Sigmoid colon (tissue), 7 donors: ENCODE measurements at places on chromosomes 6 and 20. TPM values are rescaled to one million over a fixed set of nuclear protein-coding genes. Genes with fewer than 3 reads are reported as not detected.

- H3K36me3 ChIP-seq = no peaks in the 10 kb centered on the region
- H3K27ac ChIP-seq = no peak overlapping the region
- H3K27me3 ChIP-seq = no peaks in the 10 kb centered on the region
- no peak for DNase-seq
- peaks cover 10% of the 10 kb centered on the region for H3K4me1 ChIP-seq
- no peak overlapping the region for H3K4me3 ChIP-seq
Observed at GRCh38 chr6:116387374-116387773, 16.6 kb downstream of the DSE start.

GRCh38 chr20:46642265-46642968 is 8.8 kb downstream of the SLC13A3 start:
- no peaks in the 10 kb centered on the region for H3K27me3 ChIP-seq
- no peak for DNase-seq
- peaks cover 5% of the 10 kb centered on the region for H3K4me1 ChIP-seq
- H3K36me3 ChIP-seq = no peaks in the 10 kb centered on the region

- peak; percentile 79 for DNase-seq
- no peaks in the 10 kb centered on the region for H3K27me3 ChIP-seq
- no peaks in the 10 kb centered on the region for H3K36me3 ChIP-seq
- no peaks in the 10 kb centered on the region for H3K4me1 ChIP-seq
- H3K27ac ChIP-seq = peak overlapping the region; percentile 62
- no peak overlapping the region for H3K4me3 ChIP-seq
Observed at GRCh38 chr6:110334423-110335180, 23.5 kb downstream of the METTL24 start.

GRCh38 chr6:117317261-117317660 is 51.9 kb downstream of the VGLL2 start:
- H3K36me3 ChIP-seq = no peaks in the 10 kb centered on the region
- no peaks in the 10 kb centered on the region for H3K4me1 ChIP-seq
- H3K27me3 ChIP-seq = no peaks in the 10 kb centered on the region
- no peak for DNase-seq
- H3K27ac ChIP-seq = no peak overlapping the region

DNA sequence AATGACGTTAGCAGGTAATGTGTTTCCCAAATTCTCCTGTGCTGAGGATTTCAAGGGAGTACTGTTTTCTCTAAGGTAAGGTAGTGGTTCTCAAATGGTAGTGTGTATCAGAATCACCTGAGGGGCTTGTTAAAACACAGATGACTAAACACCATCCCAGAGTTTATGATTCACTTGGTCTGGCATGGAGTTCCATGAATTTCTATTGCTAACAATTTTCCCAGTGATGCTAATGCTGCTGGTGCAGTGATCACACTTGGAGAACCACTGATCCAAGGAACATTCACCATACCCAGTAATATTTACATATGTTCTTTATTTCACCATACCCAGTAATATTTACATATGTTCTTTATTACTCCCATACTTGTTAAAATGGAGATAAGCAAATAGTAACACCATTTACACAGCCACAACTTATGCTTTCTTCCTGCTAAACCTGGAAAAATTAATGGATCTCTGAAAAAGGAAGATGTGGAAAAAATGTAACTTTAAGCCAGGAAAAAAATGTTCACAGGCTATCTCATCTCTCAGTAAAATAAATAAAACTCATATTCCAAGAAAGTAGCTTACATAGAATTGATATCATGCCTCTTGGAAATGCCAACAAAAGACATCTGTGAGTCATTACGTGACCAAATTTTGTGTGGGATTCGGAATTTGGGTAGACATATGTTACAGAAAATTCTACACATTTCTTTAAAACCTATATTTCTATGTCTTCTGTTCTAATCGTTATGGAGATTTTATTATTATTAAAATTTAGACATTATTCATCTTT is 129.5 kb downstream of the MMUT start:
- no peaks in the 10 kb centered on the region for H3K27me3 ChIP-seq
- H3K4me3 ChIP-seq = no peak overlapping the region
- H3K4me1 ChIP-seq = no peaks in the 10 kb centered on the region
- DNase-seq = no peak
- no peak overlapping the region for H3K27ac ChIP-seq
- no peaks in the 10 kb centered on the region for H3K36me3 ChIP-seq

DNA sequence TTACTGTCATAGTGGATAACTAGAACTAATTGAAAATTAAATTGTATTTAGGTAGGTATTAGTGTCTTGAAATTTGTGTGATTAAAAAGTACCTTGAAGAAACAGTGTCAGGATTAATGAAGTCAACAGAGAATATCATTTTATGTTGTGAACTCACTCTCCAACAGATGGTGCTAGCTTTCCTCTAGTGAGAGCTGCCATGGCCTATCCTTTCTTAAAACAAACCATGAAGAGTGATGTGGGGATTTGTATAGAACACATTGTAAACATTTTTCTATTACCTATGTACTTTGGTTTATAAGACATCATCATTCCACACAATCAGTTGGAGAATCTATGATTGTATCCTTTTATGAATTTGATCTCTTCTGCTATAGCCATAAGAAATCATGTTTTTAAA is 4.8 kb upstream of the SRSF12 start:
- H3K27ac ChIP-seq = peak overlapping the region; percentile 28
- no peaks in the 10 kb centered on the region for H3K4me1 ChIP-seq
- DNase-seq = no peak

- no peaks in the 10 kb centered on the region for H3K36me3 ChIP-seq
- H3K27ac ChIP-seq = peak overlapping the region; percentile 91
- DNase-seq = no peak
- H3K27me3 ChIP-seq = no peaks in the 10 kb centered on the region
- peaks cover 25% of the 10 kb centered on the region for H3K4me1 ChIP-seq
Observed at GRCh38 chr6:133953634-133954415, 801 bp downstream of the TBPL1 start.

GRCh38 chr6:35318196-35319171 is 20.9 kb downstream of the DEF6 start:
- peak; percentile 90 for DNase-seq
- H3K4me3 ChIP-seq = peak overlapping the region; percentile 50
- peak overlapping the region; percentile 72 for H3K27ac ChIP-seq
- no peaks in the 10 kb centered on the region for H3K27me3 ChIP-seq

DNA sequence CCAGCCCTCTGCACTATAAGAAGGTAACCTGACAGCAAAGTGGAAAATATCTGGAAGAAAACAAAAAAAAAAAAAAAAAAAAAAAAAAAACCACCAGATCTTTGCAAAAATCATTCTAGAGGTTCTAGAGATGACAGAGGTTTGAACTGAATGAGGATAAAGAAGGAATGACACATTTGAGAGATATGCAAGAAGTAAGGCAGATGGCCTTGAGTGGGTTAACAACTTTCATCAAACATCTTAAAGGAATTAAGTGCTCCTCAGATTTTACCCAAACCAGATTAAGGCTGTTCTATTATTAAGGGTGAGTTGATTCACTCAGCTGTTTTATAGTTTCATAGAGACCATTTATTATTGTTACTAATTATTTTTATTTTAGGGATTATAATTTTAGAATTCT is 62.0 kb downstream of the RSPO3 start:
- H3K4me1 ChIP-seq = no peaks in the 10 kb centered on the region
- H3K27me3 ChIP-seq = no peaks in the 10 kb centered on the region
- H3K36me3 ChIP-seq = no peaks in the 10 kb centered on the region
- no peak overlapping the region for H3K4me3 ChIP-seq

GRCh38 chr20:11902285-11902697 is 15.4 kb upstream of the BTBD3 start:
- no peaks in the 10 kb centered on the region for H3K27me3 ChIP-seq
- peaks cover 23% of the 10 kb centered on the region for H3K4me1 ChIP-seq
- H3K36me3 ChIP-seq = no peaks in the 10 kb centered on the region
- DNase-seq = no peak

- H3K4me3 ChIP-seq = no peak overlapping the region
- H3K27me3 ChIP-seq = peaks cover 4% of the 10 kb centered on the region
- no peaks in the 10 kb centered on the region for H3K4me1 ChIP-seq
- no peaks in the 10 kb centered on the region for H3K36me3 ChIP-seq
- H3K27ac ChIP-seq = no peak overlapping the region
Observed at GRCh38 chr6:159908979-159909378, 18.2 kb downstream of the MAS1 start.

GRCh38 chr6:54802775-54803634 is 43.6 kb upstream of the FAM83B start:
- no peaks in the 10 kb centered on the region for H3K27me3 ChIP-seq
- DNase-seq = no peak
- no peak overlapping the region for H3K4me3 ChIP-seq
- peaks cover 24% of the 10 kb centered on the region for H3K4me1 ChIP-seq
- no peaks in the 10 kb centered on the region for H3K36me3 ChIP-seq
- no peak overlapping the region for H3K27ac ChIP-seq

DNA sequence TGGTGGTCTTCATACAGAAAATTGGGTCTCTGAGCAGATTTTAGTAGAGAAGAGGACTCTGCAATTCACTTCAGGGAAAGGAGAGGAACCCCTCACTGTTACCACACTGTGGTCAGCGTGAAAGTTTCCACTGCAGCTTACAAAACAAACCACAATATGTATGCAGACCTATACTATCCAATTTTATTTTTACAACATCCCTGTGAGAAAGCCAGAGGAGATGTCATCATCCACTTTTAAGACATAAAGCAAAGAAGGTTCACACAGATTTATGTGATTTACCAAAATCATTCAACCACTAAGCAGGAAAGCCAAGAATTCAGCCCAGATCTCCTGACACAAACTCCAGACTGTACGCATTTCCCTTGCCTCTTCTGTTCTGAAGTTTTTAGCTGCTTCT is 442.4 kb downstream of the FRK start:
- DNase-seq = no peak
- no peaks in the 10 kb centered on the region for H3K27me3 ChIP-seq
- H3K27ac ChIP-seq = no peak overlapping the region
- H3K4me1 ChIP-seq = no peaks in the 10 kb centered on the region
- H3K4me3 ChIP-seq = no peak overlapping the region
- no peaks in the 10 kb centered on the region for H3K36me3 ChIP-seq

- no peak overlapping the region for H3K27ac ChIP-seq
- H3K4me1 ChIP-seq = no peaks in the 10 kb centered on the region
- no peak for DNase-seq
- no peaks in the 10 kb centered on the region for H3K27me3 ChIP-seq
- H3K36me3 ChIP-seq = no peaks in the 10 kb centered on the region
Observed at GRCh38 chr6:117739869-117740268, 64.6 kb downstream of the NUS1 start.

DNA sequence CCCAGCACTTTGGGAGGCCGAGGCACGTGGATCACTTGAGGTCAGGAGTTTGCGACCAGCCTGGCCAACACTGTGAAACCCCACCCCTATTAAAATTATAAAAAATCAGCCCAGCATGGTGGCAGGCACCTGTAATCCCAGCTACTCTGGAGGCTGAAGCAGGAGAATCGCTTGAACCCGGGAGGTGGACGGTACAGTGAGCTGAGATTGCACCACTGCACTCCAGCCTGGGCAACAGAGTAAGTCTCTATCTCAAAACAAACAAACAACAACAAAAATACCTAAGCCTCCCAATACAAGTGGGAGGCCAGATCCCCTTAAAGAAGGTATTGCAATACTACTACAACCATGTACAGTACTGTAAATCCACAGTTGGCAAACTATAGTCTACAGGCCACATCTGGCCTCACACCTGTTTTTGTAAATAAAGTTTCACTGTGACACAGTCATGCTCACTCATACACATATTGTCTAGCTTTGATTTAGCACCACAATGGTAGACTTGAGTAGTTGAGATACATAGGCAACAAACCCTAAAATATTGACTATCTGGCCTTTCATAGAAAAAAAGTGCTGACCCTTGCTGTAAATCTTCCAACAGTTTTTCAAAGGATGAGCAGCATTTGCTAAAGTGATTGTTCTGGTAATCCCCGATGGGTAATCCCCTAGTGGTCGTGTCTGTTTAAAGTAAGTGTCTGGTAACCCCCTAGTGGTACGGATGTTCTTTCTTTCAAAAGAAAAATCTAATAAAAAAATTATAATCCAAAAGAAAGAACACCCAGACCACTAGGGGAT is 202.0 kb downstream of the RNGTT start:
- H3K4me3 ChIP-seq = no peak overlapping the region
- no peaks in the 10 kb centered on the region for H3K27me3 ChIP-seq
- H3K36me3 ChIP-seq = no peaks in the 10 kb centered on the region
- DNase-seq = no peak
- no peak overlapping the region for H3K27ac ChIP-seq
- no peaks in the 10 kb centered on the region for H3K4me1 ChIP-seq

DNA sequence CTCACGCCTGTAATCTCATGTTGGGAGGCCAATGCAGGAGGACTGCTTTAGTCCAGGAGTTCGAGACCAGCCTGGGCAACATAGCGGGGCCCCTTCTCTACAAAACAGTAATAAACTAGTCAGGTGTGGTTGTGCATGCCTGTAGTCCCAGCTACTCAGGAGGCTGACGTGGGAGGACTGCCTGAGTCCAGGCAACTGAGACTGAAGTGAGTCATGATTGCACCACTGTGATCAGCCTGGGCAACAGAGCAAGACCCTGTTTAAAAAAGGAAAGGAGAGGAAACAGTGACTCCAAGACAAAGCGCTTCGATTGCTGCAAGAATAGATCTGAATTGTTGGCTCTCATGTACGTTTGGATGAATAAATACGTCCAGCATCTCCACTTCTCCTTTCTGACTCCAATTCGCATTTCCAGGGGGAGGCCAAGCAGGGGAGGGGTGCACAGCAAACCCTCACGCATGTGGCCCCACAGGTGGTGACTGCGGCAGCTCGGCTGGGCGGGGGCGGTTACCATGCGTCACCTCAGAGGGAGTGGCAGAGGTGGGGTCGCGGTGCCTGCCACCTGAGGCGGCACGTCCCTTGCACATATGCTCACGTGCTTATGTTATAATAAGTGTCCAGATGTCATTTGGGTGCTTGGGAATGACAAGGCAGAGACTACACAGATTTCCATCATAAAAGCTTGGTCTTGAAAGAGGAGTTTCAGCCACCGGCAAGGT is 95.1 kb upstream of the MPC1 start:
- DNase-seq = no peak
- H3K27me3 ChIP-seq = no peaks in the 10 kb centered on the region
- no peaks in the 10 kb centered on the region for H3K36me3 ChIP-seq
- no peaks in the 10 kb centered on the region for H3K4me1 ChIP-seq

TNNC2 gene
- polyA plus RNA-seq = 2.9 TPM

COL10A1 gene
- not detected for polyA plus RNA-seq

PACSIN1 gene
- not detected for polyA plus RNA-seq

ATXN1 gene
- polyA plus RNA-seq = 4.8 TPM

RAE1 gene
- 13.8 TPM for polyA plus RNA-seq

VWA7 gene
- polyA plus RNA-seq = 2.8 TPM
